NCI-H510A treated with DMSO at 0.1 percent for 48 hours (cell line): ENCODE measurements at places on chromosomes 2 and 18.

GRCh38 chr2:241189856-241190201 is 1.4 kb downstream of the ANO7 start:
- no peak for DNase-seq

DNA sequence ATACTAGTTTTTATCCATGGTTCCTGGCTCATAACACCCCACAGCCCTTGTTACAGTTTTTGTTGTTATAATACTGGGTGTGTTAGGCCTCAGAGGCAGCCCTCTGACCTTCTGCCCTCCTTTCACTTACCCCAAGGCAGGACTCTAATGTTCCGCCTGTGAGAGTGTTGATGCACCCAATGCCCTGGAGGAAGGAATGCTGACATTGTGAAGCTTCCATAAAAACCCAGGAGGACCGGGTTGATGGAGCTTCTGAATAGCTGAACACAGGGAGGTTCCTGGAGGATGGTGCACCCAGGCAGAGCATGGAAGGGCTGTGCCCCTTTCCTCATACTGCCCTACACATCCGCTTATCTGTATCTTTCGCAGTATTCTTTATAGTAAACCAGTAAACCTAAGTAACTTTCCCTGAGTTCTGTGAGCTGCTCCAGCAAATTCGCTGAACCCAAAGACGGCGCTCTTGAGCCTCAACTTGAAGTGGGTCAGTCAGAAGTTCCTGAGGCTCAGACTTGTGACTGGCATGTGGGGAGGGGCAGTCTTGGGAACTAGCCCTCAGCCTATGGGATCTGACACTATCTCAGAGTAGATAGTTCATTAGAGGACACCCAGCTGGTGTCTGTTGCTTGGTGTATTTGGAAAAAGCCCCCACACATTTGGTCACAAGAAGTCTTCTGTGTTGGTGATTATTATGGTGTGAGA is 10.4 kb downstream of the STON1 start:
- no peak for DNase-seq

GRCh38 chr2:179233083-179233490 is 31.5 kb downstream of the SESTD1 start:
- DNase-seq, result no peak

DNA sequence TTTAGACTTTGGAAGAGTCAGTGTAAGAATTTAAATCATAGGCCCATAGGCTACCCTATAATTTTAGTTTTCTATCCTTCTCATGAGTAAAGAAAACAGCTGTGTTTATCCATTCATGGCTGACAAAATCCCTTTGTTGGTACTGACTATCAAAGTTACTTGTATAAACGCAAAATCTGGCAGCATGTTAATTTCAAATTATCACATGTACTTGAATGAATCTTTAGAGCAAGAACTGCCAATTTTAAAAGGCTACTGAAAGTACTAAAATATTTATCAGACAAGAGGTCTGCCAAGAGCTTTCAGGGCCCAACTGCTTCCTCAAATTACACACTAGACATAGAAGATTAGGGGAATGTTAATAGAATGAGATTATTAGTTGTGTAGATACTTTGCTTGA is 66.6 kb downstream of the MYL12B start:
- no peak for DNase-seq

DNA sequence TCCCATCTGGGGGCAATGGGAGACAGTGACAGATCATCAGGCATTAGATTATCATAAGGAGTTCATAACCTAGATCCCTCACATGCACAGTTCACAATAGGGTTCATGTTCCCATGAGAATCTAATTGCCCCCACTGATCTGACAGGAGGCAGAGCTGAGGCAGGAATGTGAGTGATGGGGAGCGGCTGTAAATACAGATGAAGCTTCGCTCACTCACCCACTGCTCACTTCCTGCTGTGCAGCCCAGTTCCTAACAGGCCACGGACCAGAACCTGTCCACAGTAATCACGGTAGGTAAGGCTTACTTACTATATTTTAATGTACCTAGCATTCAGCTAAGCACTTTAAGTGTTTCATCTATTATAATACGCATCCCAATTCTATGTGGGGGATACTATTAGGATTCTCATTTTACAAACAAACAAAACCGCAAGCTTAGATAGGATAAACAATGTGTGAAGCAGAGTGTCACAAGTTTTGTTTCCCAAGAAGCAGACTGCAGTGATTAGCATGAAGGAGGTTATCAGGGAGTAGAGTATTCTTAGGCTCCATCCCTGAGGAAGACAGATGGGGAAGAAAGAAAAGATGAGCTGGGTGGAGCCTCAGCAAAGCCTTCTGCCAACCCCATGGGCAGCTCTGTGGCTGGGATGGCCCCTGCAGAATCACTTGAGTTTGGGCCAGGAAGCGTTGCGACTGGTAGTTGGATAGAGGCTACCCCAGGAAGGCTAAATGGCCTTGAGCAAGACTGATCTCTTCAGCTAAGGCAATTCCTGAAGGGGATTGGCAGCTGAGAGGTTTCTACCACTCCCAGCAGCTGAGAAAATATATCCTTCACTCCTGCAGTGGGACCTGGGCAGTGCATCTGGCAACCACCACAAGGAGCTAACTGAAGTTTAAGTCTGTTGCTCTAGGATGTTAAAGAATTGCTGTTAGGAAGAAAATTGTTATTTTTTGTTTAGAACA is 133.1 kb downstream of the MREG start:
- no peak for DNase-seq

DNA sequence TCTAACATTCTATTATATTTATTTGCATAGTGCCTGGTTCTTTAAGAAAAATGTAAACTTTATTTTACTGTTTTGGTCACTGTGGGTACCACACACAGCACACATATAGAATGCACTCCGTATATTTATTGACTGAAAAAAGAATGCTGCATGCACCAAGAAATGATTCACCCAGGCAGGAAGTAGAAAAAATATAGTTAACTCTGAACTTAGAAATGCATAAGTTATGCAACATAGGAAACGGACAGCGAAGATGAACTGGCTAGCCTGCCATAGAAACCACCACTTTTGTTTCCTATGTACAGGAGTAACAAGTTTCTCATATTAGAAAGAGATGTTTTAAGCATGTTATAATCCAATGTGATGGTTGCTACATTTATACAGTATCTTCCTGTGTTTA is 635.8 kb downstream of the DSC3 start:
- no peak for DNase-seq

DNA sequence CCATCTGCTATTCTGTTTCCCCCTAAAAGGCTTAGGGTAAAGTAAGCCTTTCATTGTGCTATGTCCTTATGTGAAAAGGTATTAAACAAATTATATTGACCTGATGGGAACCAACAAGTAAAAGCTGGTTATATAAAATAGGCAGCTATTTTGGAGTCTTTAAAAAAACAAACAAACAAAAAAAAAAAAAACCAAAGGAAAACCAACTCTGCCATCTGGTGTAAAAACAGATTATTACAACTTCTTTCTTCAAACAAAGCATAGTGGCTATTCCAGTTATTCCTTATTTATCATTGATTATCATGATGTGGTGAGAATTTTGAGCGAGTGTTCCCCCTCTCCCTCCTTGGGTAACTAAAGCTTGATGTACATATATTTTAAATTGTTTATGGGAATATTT is 122.3 kb upstream of the FHL2 start:
- DNase-seq, result peak; percentile 38

- DNase-seq, result no peak
Measured at GRCh38 chr2:173996766-173997165, 31.6 kb upstream of the SP3 start.

DNA sequence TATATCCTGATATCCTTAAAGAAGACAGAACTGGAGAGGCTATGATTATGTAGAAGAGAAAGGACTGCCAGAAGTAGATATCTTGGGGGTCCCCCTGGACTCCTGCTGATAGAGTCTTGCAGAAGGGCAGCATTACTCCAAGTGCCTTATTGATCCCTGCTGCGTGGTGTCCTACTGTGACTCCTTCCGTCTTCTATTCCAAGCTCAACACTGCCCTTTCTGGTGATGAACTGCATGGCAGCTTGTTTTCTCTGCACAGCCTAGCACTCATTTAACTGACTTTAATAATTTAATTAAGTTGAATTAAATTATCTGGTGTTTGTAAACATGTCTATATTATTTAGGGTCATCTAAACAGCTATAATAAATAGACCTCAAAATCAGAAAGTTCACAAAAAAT is 194.1 kb upstream of the DSEL start:
- DNase-seq, result no peak

- no peak for DNase-seq
Measured at GRCh38 chr18:28884304-28884703, 707.4 kb upstream of the CDH2 start.

GRCh38 chr2:23404426-23404825 is 19.4 kb downstream of the KLHL29 start:
- DNase-seq, result peak; percentile 92
